Activated CD8-positive, alpha-beta memory T cell treated with anti-CD3 and anti-CD28 coated beads for 1 hour (primary cell): ENCODE measurements at places on chromosomes 5 and 9.

DNA sequence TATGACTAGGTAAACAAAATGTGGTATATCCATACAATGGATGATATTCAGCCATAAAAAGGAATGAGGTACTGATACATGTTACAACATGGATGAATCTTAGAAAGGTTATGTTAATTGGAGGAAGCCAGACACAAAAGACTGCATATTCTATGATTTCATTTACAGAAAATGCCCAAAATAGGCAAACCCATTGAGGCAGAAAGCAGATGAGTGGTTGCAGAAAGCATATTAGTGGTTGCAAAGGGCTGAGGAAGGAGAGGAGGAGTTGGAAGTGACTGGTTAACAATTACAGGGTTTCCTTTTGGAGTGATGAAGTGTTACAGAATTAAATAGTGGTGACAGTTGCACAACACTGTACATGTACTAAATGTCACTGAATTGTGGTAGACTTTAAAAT, 17.7 kb downstream of the PLGRKT start:
- DNase-seq = no peak

GRCh38 chr5:142342128-142342981, 17.5 kb upstream of the SPRY4 start:
- DNase-seq = no peak

DNA sequence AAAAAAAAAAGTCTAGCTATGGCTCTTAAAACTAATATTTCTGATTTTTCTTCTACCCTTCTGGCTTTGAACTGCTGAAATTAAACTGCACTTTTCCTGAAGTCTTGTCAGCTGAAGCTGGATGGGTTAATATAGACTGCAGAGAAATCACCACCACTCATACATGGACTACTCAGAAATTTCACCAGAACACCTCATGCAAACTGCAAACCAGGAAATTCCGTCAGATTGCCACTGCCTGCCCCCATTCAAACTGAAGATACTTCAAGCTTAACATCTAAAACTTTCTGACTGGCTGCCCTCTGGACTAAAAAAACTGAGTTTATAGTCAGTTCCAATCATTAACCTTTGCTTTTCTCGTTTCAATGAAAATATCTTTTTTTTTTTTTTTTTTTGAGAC, 11.6 kb upstream of the ANXA2R start:
- no peak for DNase-seq

GRCh38 chr9:16866587-16866986, 3.9 kb downstream of the BNC2 start:
- DNase-seq = no peak

- no peak for DNase-seq
Observed at GRCh38 chr5:40202814-40203440, 476.8 kb upstream of the PTGER4 start.

DNA sequence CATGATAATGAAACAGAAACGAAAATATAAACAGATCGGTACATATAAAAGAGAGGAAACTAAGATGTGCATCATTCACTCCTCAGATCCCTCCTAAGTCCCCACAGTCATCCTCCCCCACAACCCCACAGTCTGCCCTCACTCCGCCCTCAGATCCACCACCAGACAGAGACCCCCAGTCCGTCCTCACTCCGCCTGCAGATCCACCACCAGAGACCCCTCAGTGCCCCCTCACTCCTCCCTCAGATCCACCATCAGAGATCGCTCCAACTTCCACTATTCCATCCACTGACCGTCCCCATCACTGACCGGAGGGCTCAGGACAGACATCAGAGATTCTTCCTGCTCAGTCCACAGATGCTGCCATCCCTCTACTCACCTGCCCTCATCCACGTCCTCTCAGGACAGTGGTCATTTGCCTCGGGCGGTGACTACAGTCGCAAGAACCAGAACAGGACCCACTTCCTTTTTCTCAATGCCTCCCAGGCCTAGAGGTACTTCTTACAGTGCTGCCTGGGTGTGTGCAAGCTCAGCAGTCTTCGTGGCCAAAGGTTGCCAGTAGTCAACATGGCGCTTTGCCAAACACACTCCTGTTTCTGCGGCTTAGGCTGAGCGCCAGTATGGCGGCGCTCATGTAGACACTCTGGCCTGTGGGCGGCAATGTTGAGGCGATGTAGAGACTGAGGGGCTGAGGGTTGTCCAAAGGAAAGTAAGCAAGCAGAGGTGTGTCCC, 8.3 kb upstream of the SPATA31C1 start:
- DNase-seq = no peak

GRCh38 chr9:91359734-91360470, 1.8 kb downstream of the AUH start:
- DNase-seq = no peak

DNA sequence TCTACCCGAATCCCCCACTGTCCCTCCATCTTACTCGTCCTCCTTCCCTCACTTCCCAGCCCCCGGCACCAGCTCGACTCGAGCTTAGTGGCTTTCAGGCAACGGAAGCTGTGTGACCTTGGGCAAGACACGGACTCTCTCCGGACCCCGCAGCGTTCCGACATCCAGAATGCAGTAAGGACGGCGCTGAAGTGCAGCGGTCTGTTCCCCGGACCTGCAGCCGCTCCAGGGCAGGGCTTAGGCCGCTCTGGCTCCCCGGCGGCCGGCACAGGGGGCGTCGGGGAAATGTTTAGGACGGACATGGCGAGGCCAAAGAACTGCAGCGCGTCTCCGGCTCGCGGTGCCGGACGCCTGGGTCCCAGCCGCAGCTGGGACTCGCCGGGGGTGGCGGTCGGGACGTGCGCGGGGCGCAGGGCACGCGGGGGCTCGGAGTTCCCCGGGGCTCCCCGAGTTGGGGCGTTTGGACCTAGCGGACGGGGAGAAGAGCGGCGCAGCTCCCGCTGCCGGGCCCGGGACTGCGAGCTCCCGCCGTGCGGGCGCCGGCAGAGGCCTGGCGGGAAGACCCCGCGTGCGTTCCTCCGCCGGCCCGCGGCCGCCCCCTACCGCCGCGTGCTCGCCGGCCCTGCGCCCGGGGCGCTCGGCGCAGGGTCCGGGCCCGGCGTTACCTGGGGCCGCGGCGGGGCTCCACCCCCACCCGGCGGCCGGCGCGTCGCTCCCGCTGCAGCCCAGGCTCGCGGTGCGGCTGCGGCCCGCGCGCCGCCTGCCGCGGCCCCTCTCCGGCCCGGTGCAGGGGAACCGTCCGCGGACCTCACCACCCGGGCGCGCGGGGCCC, 5.6 kb upstream of the RNF44 start:
- no peak for DNase-seq
